CD4-positive, alpha-beta T cell treated with Interferon alpha-2 for 1 hour (primary cell): ENCODE measurements at places on chromosomes 12 and 14.

DNA sequence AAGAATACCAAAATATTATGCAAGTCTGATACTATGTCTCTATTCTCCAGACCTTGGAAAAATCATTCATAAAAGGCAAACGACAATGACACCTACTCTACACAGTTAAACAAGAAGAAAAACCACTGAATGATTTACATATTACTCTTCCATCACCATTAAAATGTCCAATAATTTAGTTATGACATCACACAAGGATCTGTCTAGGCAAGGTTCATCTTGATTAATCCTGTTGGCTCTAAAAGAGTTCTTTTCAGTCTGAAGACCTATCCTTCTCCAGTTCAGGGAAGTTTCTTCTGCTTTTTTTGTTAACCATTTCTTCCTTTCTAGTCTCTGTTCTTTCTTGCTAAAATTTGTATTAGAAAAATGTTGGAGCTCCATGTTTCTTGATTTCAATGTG, 64.0 kb downstream of the OSBPL8 start:
- DNase-seq: no peak

DNA sequence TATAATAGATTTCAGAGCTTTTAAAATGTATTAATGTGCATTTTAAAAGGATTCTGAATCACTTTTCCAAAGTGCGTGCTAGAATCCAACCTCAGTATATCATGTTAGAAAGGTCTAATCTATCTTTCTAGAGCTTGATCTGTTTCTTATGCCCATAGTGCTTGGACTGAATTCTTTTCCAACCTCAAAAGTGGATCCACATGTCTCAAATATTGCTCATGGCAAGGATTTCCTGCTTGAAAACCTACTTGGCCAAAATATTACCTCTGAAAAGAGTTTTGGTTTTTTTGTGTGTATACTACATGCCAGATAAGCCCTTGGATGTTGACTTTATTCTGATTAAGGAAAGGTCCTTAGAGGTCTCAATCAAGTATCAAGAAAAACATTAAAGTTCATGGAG, 16.9 kb upstream of the SLC6A15 start:
- DNase-seq: no peak

DNA sequence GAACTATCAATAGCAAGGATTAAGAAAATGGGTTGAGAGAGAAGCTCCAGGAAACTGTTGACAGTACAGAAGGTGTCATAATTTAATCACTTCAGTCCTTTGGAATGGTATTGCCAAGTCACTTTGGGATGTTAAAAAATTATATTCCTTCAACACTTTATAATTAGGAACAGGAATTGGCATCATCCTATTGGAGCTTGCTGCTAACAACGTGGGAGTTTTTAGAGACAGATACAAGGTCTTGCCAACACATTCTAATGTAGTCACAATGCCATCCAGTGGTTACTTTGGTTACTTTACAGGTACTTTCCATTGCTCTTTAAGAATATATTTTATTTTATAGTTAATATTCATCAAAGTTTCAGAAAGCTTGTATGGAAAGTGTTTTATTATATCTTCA, 310.1 kb downstream of the SYT1 start:
- DNase-seq: no peak

GRCh38 chr12:109777544-109777943, 55.7 kb downstream of the TRPV4 start:
- peak; percentile 48 for DNase-seq

- DNase-seq: no peak
Measured at GRCh38 chr12:131950182-131950913, 606 bp downstream of the EP400 start.

- peak; percentile 43 for DNase-seq
Measured at GRCh38 chr14:67704484-67705089, 2.9 kb downstream of the RDH12 start.

DNA sequence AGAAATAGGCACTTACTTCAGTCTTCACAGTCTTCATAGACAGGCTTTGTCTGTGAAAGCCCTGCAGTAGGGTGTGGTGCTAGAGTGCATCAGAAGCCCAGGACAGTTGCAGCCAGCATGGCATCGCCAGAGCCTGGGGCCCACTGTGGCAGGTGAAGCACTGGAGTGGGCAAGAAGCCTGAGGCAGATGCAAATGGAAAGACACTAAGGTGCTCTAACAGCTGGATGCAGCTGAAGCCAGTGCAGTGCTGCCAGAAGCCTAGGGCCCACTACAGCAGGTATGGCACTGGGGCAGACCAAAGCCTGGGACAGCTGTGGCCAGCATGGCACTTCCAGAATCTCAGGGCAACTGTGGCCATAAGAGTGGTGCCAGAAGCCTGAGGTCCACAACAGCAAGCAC, 358.6 kb downstream of the SYT1 start:
- no peak for DNase-seq

DNA sequence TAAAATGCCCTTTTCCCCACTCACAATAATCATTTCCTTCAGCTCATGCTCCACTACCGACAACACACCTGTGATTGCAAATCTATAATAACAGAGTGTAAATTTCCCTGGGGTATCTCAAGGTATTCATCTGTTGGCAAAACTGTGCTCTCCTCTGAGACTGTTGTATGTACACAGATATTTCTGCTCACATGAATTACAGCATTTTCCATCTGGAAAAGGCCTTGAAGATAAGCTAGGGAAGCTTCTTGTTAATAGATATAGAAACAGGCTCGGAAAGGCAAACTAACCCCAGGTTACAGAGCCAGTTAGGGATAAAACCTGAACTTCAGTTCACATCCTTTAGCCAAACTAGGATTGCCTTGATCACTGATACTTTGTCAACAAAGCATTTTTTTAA, 210.4 kb upstream of the KRR1 start:
- no peak for DNase-seq

DNA sequence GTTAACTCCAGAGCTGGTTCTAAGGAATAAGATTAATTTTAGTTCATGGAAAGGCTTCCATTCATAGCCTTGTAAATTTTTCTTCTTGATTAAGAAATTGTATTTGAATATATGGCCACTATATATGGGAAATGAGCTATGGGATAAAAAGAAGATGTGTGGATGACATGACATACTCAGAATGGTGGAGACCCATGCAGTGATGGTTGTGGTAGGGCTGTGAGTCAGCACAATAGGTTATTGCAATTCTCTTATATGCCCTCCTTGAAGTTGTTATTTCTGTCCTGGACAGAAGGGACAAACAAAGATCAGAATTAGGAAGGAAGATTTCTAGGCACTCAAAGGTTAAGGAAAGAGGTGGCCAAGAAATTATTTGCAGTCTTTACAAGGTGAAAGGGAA, 21.5 kb downstream of the RASSF9 start:
- DNase-seq: no peak

- DNase-seq: no peak
Measured at GRCh38 chr12:82971584-82971983, 284.9 kb downstream of the TMTC2 start.

DNA sequence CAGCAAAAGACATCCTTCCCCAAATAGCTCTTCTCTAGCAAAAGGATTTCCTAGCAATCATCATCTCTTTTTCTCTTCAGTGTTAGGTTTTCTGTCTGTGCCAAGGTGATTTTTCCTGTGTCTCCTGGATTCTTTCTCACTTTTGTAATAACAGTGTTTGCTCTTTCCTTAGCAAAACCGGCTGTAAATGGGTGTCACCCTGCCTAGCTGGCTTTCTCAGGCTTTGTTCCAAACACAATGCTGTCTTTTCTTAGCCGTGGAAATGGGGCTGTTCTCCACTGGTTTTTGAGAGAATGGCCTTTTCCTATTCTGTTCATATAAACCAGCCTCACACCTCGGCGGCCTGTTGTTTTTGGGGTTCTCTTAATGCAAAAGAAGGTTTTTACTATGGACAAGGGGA, 21.9 kb downstream of the JDP2 start:
- no peak for DNase-seq

DNA sequence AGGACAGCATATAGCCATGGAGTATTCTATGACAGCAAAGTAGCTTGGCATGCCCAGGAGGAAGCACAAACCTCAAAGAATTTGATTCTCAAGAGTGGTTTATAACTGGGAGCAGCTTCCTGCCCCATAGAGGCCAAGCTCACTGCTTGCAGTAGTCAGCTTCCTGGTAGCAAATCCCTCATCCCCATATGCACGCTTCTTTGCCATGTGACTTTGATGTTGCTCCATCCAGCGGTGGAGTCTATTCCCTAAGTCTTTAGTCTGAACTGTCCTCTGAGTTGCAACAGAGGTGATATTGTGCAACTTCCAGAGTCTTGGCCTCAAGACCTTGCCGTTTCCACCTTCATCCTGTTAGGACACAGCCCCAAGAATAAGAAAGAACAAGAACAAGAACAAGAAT, 996.8 kb upstream of the TMEM132C start:
- DNase-seq: no peak

- DNase-seq: no peak
Measured at GRCh38 chr14:51554953-51555352, 96.8 kb upstream of the FRMD6 start.

DNA sequence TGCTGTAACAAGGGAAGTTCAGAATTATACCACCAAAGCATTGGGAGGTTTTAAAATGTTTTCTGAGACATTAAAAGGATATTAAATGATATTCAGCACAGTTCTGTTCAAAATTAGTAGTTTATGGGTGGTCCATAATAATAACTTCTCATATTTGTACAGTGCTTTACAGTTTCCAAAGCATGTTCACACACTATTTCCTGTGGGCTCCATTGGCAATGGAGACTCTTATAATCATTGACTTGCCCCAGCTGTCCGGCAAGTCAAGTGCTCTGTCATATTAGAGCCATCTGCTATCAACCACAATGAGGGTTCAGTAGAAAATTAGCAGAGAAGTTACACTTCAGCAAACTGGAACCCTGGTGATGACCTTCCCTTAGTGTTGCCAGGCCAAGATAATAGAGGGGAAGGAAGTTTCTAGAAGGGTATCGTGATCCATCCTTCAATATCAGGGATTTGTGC, 526.6 kb upstream of the CCDC196 start:
- DNase-seq: no peak

DNA sequence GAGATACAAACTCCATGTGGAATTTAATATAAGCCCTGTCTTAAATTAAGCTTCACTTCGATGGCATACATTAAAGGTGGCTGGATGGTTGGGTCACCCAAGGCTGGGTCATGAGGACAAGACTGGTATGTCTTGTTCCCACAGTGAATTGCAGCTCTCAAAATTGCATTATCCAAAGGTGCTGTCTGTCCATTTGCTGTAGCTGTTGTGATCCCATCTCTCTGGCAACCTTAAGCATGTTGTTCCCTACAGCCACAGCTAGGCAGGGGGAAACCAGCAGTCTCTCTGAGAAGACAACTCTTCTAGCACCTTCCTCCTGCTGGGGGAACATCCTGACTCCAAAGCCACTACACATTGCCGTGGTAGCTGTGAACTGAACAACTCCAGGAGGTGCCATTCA, 187.0 kb downstream of the NUAK1 start:
- no peak for DNase-seq

DNA sequence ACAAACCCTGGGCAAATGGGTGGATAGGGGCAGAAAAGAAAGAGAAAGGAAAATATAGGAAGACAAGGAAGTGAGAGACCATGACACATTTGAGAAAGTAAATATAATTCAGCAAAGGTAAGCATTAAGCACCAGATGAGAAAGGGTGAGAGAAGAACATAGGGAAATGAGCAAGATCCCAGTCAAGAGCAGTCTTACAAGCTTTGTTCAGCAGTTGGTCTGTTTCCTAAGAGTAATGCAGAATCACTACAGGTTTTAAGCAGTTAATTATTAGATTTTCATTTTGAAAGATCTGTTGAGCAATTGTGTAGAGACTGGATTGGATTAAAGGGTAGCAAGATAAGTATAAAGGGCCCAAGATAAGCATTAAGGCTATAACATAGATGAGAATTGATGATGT, 146.3 kb downstream of the PLCZ1 start:
- no peak for DNase-seq
